ENCODE measurements at places on chromosomes 1 and 21.

DNA sequence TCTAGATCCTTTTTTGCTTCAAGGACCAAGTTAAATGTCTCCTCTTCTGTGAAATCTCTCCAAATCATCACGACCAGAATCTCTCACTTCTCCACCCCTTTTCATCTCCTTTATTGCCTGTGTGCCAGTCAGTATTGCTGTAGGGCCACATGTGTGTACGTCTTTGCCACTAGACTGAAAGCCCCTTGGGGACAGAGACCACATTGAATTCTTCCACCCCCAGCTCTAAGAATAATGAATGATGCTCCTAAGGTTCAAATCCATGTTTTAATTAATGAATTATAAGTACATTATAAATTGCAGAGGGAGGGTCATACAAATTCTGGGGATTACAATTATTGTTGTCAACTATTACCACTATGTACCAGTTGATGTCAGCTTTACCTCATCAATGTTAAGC, 343.8 kb downstream of the USP25 start:
- DNase-seq, result no peak

DNA sequence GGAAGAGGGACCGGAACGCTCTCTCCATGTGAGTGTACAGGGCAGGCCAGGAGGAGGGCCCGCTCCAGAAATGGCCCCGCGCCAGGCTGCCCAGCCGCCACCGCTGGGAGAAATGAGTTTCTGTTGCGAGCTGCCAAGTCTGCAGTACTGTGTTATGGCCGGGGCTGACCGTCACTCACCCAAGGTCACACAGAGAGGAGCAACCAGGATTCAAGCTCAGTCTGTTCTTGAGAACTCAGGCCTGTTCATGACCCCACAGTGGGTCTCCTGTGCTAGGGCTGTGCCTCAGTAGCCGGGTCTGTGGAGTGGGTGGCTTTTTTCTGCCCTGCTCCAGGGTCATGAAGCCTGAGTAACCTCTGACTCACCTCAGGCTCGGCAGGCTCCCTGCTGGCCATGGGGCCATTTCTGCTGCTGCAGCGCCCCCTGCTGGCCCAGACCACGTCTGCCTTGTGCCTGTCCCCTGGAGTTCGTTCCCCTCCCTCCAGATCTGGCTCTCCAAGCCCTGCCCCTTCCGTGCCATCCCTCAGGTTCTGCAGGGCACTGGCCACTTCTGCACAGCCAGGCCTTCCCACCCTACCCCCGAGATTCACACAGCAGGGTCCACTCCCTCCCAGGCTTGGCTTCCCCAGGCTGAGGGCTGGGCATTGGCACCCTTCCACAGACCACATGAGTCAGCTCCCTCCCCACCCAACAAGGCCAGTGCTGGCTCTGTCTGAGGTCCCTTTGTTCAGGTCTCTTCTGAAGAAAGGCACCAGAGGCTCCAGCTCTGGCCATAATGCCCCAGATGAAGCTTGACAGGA, 51.8 kb downstream of the EDN2 start:
- DNase-seq, result peak; percentile 75

GRCh38 chr1:44377925-44378784, 23.1 kb upstream of the ERI3 start:
- DNase-seq, result peak; percentile 50

DNA sequence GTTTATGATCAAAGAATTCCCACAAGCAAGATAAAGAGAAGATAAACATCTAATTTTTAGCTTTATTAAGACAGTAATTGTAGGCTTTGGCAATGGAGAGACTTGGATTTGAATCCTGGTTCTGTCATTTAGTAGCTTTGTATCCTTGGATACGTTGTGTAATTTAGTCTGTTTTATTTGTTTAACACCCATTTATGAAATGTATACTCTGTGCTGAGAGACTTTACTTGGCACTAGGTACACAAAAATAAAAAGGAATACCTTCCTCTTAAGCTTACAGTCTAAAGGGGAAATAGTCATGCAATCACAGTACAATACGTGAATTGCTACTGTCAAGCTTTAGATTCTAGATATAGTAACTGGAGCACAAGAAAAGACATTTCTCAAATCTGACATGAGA, 23.8 kb downstream of the ZMPSTE24 start:
- DNase-seq, result no peak

- no peak for DNase-seq
These were observed 26.0 kb upstream of the PDXK start for GRCh38 chr21:43692949-43693348.

- no peak for DNase-seq
These were observed 108.7 kb downstream of the ENAH start for GRCh38 chr1:225544263-225544662.

DNA sequence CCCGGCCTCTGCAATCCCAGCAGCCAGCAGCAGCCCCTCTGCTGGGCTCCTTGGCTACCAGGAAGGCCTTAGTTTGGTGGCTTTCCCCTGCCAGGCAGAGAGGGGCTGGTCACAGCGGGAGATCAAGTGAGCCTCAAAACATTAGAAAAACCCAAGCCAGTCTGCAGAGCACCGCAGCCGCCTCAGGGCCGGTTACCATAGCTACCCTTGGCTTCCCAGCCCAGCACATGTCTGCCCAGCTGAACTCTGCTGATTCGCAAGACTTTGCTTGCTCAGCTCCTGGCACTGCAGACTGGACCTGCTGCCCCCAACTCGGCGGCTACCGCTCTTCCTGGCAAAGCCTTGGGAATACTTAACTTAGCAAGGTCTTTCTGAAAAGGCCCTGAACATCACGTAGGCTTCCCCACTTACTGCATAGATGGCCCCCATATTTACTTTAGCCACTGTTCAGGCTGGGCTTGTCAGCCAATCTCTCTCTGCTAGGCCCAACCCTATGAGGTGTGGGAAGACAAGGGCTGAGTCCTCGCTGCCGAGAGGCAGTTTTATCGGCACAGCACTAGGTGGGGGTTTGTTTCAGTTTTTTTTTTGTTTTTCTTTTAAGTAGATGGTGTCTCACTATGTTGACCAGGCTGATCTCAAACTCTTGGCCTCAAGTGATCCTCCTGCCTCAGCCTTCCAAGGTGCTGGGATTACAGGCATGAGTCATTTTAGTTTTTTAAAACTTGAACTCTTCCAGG, 28.6 kb upstream of the PLEKHG5 start:
- DNase-seq, result peak; percentile 83

GRCh38 chr1:204773246-204773645, 87.7 kb upstream of the LRRN2 start:
- no peak for DNase-seq

GRCh38 chr1:183946320-183946613, 91.3 kb downstream of the COLGALT2 start:
- DNase-seq, result no peak

DNA sequence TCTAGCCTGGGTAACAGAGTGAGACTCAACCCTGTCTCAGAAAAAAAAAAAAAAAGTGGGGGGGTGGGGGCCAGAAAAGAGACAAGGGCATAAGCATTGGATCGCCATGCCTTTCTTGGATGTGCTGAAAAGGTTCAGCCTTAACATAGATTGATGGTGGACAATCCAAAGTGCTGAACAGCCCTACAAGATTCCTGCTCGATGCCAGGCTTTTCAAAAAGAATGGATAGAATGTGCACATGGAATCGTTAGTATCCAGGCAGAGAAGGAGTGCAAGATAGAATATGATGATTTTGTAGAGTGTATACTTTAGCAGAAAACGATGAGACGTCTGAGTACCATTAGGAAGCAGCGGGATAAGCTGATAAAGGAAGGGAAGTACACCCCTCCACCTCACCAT, 10.9 kb upstream of the COA7 start:
- no peak for DNase-seq

DNA sequence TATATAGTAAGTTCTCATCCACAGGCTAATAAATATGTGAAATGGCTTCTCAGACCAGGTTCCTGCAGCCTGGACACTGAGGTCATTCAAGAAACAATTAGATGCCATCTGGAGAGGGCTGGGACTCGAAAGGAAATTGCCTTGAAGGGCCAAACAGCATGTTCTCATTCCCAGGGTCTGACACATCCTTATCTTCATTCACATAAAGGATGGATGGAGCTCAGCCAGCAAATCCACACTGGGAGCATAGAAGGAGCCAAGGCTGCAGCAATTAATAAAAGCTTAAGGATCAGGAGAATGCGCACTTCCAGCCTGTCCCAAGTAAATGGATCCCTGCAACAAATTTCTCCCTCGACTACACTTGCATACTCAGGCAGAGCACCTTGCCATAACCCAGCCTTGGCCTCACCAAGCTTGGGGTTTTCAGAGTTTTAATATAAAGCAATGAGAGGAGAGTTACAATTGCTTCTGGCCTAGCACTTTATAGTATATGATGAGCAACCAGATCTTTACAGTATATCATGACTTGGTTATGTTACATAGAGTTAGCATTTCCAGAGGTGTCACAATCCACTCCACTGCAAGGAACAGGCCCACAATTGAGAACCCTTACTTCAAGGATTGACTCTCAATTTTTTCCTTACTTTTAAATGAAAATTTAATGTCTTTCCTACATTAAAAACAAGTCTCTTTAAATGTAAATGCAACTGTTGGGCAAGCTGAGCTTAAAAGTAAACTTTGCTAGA, 55.9 kb downstream of the BCAR3 start:
- DNase-seq, result peak; percentile 76

Data from iris pigment epithelial cell (primary cell).